Testis (tissue), 5 donors: ENCODE measurements at places on chromosomes 12 and 14. TPM values are rescaled to one million over a fixed set of nuclear protein-coding genes. Genes with fewer than 3 reads are reported as not detected.

GRCh38 chr14:42665083-42665482, 1058.4 kb downstream of the LRFN5 start:
- no peak for DNase-seq

DNA sequence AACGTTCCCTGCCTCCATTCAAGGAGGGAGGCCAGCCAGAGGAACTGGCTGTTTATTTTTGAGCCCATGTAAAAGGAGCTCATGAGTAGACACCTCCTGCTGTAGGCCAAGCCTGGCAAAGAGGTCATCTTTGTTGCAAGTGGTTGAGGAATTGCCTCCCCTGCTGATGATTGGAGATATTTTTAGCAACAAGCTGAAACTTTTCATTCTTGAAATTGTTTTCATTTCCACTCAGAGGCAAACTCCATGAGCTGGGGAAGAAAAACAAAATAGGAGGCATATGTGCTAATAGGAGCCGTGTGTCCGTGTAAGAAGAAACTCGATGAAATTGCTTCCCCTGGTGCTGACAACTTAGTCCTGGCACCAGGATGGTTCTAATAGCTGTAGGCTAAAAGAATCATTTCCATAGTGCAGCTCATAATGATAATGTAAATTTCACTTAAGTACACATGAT, 440.1 kb upstream of the FAR2 start:
- peak; percentile 70 for DNase-seq

- DNase-seq, result no peak
Measured at GRCh38 chr12:105382771-105383622, 52.5 kb downstream of the C12orf75 start.

GRCh38 chr14:22143363-22143762, 445.7 kb downstream of the DAD1 start:
- DNase-seq, result no peak

DNA sequence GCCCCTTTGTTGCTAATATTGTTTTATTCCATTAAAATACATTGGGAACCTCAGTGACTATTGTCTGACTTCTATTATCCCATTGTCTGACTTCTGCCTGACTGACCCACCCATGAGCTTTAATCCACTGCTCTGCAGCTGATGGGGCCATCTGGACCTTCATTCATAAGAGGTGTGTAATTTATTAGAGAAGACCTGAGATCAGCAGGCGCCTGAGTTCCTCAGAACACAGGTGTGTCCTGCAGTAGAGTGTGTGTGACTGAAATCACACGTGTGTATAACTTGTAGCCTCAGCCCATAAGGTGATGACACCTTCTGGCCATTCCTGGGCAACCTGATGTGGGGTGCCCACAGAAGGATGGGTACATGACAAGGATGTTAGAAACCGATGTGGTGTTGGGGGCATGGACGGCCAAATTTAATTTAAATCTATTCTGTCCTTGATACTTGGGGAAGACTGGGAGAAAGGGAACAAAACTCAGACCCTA, 821.0 kb downstream of the TMEM121 start:
- DNase-seq, result no peak

GRCh38 chr12:102197789-102198188, at the start of gene PMCH:
Gene PMCH, minus strand, starts transcription at chr12:102197833. Its CDS starts 63 bp downstream, at chr12:102197770.
- DNase-seq, result no peak

DNA sequence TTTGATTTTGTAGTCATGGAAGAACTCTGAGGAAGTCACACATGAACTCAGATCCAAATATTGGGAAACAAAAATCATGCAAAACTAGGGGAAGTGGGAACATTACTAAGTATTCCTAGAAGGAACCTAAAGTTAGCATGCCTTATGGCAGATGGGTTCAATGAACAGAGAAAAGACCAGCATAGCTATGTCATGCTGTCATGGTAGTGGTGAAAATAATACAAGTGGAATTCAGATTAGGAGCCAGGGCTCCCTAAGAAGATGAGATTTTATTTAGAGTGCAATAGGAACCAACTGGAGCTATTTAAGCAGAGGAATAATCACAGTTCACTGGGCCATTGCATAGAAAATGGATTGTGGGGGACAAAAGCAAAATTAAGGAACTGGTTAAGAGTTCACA, 134.0 kb downstream of the DIO2 start:
- no peak for DNase-seq

DNA sequence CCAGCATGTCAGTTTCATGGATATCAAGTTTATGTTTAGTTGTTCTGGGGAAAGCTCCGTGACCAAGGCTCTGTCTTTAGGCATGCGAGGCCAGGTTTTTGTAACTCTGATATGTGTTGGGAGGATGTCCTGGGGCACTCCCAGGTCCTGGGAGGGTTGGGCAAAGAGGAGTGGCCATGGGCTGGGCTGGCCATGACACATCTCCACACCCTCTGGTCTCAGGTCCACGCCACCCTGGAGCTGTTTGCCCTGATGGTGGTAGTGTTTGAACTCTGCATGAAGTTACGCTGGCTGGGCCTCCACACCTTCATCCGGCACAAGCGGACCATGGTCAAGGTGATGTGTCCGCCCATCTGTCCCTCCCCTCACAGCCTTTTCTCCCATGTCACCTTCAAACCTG, 46.4 kb downstream of the TPCN1 start:
- DNase-seq, result no peak

DNA sequence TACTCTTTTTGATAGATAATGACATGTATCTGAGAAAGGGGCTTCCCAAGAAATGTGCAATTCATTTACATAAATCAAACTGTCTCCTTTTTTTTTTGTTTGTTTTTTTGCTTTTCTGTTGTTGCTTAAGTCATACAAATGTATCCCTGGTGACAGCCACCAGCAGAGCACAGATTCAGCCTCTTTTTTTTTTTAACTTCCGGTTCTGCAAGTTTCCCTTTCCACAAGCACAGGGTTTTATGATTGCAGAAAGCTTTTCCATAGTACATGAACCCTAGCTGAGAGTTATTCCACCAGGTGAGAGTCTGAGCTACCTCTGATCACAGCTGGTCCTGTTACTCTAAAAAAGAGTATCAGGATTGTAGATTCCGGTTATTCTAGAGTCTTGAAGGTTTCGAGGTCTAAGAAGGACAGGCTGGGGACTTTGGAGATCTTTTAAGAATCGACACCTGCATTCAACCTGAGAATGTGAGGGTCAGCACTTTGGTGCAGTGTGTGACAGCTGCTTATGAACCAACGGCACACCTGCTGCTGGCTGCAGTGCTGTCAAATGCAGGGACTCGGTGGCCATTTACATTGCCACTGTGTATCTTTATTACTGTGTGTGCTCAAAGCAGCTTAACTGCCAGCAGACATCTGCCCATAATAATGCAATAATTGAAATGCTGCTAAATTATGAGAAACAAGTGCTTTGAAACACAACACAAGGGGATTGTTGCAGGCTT, 551.7 kb downstream of the NRXN3 start:
- no peak for DNase-seq

GRCh38 chr14:31024577-31025366, 677 bp upstream of the AP4S1 start:
- no peak for DNase-seq

- DNase-seq, result no peak
Measured at GRCh38 chr14:52080808-52081755, 12.2 kb upstream of the NID2 start.

DNA sequence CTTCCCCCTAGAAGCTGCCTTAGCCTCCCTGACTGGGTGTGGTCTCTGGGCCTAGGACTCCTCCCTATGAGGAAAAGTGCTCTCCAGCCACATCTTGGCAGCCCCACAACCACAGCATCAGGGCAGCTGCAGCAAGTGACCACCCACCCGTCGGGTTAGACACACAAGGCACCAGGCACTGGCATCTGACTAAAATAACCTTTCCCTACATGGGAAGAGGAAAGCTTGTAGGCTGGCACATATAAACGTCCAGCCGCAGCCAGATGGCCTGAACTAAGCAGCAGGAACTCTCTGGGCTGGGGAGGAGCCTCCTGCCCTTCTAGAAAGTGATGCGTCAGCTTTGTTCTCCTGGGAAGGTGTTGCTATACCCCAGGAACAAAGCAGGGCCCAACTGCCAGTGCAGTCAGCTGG, 328.7 kb downstream of the DPF3 start:
- DNase-seq, result peak; percentile 23

GRCh38 chr12:89918172-89918846, 209.7 kb upstream of the ATP2B1 start:
- no peak for DNase-seq

DNA sequence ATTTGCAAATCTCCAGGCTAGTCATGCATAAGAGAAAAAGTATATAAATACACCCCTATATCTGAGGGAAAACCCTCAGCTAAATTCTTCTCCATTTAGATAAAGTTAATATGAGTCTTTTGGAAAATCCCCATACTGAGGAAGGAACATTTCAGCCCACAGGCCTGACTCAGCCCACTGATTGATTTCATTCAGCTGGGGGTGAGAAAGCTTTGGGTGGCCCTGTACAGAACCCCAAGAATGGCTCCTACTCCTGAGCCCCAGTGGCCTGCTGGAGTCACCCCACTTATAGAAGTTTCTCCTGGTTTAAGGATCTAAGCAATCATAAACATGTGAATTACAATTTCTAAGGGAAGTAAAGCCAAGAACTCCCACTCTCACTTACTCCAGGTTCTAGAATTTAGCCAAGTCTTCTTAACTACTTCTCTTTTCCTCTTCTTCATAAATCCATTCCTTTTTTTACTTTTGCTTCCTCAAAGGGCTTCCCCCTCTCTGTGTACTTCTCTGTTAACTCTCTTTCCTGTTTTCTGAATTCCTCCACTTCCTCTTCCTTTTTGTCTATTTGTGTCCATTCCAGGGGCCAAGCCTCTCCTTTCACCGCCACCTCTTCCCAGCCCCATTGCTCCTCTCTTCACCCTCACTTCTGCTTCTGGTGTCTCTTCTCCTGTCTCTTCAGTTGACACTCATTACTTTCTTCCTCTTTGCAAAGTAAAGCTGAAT, 21.0 kb downstream of the RTN1 start:
- DNase-seq, result no peak

DNA sequence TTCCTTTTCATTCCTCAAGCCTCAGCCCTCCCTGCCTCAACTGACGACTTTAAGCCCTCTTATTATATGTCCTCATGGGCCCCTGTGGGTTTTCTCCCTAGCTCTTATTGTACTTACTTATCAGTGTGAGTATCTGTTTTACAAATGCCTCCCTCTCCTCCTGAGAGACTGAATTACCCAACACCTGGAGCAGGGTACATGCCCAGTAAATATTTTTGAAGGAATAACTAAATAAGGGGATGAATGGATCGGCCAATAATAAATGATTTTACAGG, 95.8 kb upstream of the SLC35F4 start:
- no peak for DNase-seq

- DNase-seq, result no peak
Measured at GRCh38 chr14:49206828-49207227, 379.4 kb downstream of the RPS29 start.

DNA sequence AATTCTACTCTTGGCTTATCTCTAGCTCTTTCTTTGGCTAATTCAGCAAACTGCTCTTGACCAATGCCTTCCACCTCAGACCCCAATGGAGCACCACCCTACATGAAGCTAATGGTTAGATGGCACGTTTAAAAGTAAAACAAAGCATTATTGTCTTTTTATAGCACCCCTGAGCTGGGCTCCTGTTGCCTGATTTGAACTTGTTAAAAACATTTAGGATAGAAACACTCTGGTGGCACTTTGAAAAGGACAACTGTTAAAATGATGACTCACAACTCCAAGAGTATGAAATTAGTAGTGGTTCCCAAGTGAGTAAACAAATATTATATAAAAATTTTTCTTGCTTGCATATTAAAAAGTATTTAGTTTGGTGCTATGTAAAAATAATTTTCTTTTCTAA, 299.6 kb upstream of the DCN start:
- no peak for DNase-seq

- DNase-seq, result no peak
Measured at GRCh38 chr14:77104393-77104792, 6.3 kb downstream of the CIPC start.

The LRFN5 gene
- 5.9 TPM for total RNA-seq

The SOAT2 gene
- total RNA-seq, result not detected

The LHX5 gene
- total RNA-seq, result 0.12 TPM
